ENCODE measurements at places on chromosomes 5 and 9. TPM values are rescaled to one million over a fixed set of nuclear protein-coding genes. Genes with fewer than 3 reads are reported as not detected.
A peak's percentile ranks its signal among the peaks of the same experiment; 100 is the strongest.

Gene LCN15
- polyA plus RNA-seq = 0.50 TPM

Gene CACFD1
- 13.5 TPM for polyA plus RNA-seq

Gene CETN3
- polyA plus RNA-seq = 29.1 TPM

Gene FOXD4L3
- 0.46 TPM for polyA plus RNA-seq

Gene GABRB2
- polyA plus RNA-seq = 0.40 TPM

Gene SLC22A4
- 2.9 TPM for polyA plus RNA-seq

Gene USP20
- 11.0 TPM for polyA plus RNA-seq

Gene OSTF1
- 19.9 TPM for polyA plus RNA-seq

Gene TAS2R1
- not detected for polyA plus RNA-seq

DNA sequence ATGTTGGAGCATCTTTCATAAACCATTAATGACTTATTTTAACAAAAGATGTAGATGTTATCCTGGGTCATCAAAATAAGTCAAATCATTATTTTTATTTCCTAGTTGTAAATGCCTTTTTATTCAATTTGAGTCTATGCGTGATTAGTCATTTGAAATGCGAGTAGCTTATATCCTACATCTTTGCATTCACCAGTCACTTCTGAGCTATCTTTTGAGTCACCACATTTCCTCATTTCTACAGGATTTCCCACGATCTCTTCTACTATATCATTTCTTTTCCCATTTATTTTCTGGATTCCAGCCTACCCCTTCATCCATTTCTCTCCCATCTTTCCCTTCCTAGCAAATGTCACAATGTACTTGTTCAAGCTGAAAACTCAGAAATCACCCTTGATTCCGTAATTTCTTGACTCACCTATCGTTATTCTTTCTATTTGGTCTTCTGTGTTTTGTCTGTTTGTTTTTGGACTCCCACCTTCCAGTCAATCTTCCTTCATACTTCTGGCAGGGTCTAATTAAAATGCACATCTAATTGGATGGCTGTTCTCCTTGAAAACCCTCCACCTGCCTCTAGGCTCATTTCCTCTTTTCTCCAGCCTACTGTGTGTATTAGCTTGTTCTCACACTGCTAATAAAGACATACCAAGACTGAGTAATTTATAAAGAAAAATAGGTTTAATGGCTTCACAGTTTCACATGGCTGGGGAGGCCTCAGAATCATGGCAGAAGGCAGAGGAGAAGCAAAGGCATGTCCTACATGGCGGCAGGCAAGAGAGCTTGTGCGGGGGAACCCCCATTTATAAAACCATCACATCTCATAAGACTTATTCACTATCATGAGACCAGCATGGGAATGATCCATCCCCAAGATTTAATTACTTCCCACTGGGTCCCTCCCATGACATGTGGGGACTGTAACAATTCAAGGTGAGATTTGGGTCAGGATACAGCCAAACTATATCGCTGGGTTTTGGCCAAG, 112.4 kb downstream of the MEF2C start:
- DNase-seq = peak; percentile 43

DNA sequence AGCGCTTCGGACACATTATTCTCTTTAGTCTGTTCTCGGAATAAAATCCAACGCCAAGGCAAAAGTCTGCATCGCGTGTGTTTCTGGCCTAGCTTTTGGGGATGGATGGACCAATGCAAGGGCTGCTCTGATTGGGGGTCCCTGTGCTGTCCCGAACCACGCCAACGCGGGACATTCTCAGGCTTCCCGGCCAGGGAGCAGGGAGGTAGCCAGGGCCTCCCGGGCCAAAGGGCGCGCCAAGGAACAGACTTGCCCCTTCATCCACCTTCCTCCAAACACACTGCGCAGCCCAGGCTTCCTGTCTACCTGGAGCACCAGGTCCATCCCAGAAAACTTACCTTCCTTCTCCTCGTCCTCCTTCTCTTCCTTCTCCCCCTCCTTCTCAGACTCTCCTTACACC, 113.0 kb upstream of the SELENOP start:
- DNase-seq = no peak

GRCh38 chr5:32840606-32841005, 129.5 kb downstream of the NPR3 start:
- DNase-seq = no peak

GRCh38 chr5:172796306-172796705, 25.3 kb upstream of the DUSP1 start:
- DNase-seq = no peak

DNA sequence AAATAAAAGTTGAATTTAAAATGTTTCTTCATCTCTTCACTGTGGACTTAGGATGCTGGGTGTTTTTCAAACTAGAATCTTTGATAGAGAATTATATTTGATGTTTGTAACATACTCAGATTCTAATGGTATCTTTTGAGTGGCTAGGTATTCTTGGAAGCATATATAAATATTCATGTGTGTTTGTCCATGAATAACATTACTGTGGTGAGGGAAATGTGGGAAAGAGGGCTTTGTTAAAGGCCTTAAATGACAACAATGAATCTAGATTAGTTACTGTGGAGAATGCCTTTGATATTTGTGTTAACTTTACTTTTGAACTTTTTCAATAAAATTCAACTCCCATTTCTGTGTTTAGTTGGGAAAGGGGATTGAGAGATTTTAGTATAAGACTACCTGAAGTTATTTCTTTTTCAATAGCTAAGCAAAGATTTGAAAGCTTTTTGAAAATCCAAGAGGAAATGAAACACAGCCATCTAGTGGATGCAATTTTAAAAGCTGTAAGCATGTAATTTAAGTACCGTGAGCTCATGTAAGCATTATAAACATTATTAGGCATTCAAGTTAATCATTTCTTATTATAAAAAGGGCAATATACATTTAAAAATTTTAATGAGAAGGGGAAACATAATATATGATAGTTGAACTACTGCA, 69.6 kb downstream of the CCDC171 start:
- DNase-seq = no peak

GRCh38 chr9:109297899-109298298, 23.0 kb downstream of the EPB41L4B start:
- peak; percentile 79 for DNase-seq

- DNase-seq = no peak
Measured at GRCh38 chr5:121737120-121737519, 114.6 kb upstream of the FTMT start.

- DNase-seq = no peak
Measured at GRCh38 chr5:34535433-34535832, 120.7 kb upstream of the RAI14 start.

GRCh38 chr9:20786807-20787206, 102.7 kb downstream of the FOCAD start:
- DNase-seq = no peak

DNA sequence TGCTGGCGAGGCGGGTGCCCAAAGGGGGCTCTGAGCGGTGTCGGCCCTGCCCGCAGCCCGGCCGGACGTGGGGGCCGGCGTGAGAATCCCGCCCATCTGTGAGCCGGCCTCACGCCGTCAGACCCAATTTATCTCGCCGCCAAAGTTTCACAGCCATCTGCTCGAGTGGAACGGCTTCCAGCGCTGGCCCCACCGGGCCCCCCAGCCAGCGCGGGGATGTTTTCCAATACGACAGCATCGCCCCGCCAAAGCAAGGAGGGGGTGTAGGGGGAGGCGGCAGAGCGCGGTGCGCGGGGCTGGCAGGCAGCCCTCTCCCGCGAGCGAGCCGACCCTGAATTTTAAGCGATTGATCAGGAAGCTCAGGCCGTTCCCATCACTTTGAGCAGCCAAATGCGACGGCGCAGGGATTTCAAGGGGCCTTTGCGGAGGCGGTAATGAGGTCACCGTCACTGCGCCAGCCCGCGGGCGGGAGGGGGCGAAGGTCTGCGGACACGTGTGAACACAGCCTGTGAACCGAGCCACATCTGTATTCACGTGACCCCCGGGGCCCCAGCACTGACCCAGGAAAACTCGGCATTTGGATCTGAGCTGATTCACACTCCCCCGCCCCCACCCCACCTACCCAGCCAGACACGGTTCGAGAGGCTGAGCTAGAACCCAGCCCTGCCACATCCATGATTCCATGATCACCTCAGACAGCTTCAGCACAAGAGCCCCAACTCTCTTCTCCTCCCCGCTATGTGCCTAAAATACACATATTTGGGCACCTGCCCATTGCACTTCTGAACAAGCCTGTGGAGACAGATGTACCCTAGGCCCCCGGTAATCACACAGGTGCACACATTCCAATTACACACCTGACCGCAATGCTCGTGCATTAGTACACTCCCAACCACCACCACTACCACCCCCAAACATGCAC, 47.8 kb upstream of the PSD2 start:
- peak; percentile 52 for DNase-seq

DNA sequence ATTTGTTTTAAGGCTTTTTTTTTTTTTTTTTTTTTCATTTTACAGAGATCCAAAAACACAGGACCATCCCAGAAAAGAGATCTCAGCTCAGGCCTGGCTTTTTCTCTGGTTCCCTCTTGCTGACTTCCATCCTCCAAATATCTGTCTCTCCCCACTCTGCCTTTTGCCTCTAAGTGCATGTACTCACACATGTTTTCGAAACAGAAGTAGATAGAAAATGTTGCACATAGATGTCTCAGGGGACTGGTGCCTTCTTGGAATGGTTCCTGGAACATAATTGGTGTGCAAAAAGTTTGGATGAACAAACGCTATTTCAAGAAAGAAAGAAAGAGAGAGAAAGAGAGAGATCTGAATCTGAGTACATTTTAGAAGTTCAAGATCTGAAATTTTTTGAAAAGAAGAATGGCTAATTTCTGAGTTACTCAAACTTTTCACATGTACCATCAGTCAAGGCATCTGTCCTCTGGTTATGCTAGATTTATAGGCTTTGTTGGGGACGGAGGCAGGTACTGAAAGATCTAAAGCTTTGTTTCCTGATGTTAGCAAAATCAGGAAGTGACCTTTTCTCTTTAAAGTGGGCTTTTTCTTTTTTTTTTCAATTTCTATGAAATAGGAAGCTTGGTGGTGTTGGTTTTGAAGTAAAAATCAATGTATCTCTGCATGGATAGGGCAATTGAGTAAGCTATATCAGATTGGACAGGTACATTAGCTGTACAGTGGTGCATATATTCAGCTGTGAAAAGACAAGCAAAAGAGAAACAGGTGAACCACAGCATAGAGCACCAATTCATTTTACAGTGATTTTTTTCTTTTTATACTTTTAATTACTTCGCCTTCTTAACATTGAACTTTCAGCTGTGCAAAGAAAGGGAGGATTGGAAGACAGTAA, 8.5 kb upstream of the TNFSF8 start:
- peak; percentile 61 for DNase-seq

DNA sequence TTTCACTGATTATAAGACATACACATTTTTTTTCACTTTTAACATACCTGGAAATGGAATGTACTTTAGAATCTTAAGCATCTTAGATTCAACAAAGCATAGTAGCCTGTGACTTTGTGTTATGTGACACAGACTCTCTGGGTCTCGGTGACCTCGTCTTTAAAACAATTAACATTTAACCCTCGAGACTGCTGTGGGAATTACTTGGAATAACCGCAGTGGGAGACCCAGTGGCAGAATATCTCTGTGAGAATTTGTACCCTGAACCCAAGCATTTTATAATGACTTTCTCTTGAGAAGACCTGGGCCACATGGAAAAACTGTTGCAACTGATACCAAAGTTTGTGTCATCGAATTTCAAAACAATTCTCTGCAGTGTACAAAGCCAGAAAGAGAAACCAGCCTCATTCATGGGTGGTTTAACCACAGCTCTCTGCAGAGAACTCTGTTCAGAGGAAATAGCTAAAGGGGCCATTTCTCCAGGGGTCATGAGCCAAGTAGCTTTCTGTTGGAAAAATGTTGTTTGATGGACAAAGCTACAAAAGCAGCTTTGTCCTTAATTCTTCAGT, 10.0 kb upstream of the RETREG1 start:
- no peak for DNase-seq

DNA sequence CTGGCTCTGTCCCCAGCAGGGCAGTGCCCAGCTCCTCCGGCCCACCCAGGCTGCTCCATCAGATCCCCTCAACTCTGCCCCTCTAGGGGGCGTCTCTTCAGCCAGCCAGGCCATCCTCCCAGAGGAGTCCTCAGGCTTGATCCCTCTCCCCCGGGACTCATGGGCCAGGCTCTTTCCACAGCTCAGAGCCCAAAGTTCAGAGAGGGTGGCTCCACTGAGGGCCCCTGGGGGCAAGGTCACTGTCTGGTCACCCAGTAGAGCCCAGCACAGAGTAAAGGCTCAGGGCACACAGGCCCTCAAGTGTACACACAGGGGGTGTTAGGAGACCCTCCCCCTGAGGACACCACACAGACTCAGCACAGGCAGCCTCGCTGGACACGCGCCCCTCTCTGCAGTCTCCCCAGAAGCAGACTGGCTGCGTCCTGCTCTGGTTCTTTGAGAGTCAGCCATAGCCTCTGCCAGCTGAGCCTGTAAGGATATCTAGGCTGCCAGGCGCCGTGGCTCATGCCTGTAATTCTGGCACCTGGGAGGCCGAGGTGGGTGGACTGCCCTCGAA, 64.8 kb downstream of the PAX5 start:
- no peak for DNase-seq

DNA sequence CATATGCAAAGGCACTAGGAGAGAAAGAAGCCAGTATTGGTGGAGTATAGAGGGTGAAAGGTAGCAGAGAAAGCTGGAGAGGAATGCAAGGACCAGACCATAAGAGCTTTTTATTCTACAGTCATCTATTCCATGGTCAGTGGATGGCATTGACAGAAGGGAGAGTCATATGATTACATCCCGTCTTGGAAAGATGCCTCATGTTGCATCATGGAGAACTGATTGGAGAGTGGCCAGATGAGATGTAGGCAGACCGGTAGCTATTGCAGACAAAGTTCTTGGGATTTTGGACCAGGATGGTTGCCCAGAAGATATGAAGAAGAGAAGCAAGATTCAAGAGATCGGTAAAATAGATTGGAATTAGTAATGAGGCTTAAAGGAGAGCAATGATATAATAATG, 260.7 kb downstream of the CHSY3 start:
- DNase-seq = no peak

DNA sequence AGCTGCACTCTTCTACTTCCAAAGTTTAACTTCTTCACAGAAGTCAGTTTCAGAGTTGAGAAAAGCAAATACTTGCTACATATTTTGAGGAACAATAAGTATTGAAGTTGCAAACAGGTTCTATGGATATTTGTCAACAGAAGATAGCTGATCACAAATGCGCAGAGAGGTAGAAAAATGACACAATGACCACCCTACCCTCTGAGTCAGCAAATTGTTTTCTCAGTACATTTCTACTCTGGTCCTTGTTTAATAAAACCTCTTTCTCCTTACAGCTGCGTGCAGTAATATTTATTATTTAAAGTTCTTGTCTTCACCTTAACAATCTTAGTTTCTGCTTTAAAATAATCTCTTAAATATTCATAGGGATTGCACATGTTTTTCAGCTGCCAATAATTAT, 855.1 kb upstream of the CTNND2 start:
- no peak for DNase-seq

GRCh38 chr5:115602591-115603125, 379 bp upstream of the TICAM2 start:
- no peak for DNase-seq

GRCh38 chr5:106921567-106921966, 749.2 kb downstream of the EFNA5 start:
- no peak for DNase-seq

All from muscle of back (tissue), 13 donors.